ENCODE measurements at places on chromosomes 5 and 9.

- no peak for DNase-seq
Observed at GRCh38 chr5:128470663-128471062, 67.4 kb downstream of the FBN2 start.

- no peak for DNase-seq
Observed at GRCh38 chr5:145536133-145536532, 299.0 kb downstream of the PRELID2 start.

DNA sequence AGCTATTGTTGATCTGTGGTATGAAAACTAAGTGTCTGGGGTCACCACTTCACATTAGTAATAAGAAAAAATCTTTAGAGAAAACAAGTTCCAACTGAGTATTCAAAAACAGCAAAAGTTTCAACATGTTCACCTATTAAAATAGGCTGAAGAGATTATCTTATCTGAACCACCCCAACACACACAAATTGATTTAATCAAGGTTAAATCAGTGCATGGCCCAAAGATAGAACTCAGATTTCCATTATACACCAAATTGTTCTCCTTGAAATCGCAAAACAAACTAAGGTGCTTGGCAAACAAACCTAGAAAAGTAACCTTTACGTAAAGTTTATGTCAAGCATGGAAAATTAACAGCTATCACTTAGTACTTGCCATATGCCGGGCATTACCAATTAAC lies 61.1 kb downstream of the TMEM161B start:
- no peak for DNase-seq

DNA sequence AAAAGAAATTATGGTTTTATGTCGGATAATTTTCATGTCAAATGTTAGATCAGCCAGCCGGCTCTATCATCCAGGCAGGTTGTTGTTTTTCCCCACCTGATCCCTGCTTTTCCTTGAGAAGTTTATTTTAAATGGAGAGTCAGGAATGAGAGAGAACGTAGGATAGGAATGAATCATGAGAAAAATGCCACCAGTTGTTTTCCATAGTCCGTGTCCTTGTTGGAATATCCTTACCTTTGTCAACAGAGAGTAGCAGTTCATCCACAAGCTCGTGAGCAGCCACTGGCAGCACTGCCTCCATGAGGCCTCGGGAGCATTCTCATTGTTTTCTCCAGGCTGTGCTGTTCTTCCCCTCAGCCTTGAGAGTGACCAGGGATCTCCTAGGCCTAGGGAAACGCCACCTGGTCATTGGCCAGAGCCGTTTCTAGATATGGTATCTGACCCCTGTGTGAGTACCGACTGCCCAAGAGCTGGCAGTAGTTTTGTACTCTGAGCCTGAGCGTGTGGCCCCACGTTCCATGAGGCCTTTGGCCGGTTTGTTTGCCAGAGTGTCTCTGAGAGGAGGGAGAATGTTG lies 293.3 kb downstream of the FANCC start:
- DNase-seq: no peak

All from AG08395 (cell line).